ENCODE measurements at places on chromosomes 11 and 22.

- DNase-seq, result no peak
Observed at GRCh38 chr11:18050848-18051247, 4.8 kb upstream of the TPH1 start.

DNA sequence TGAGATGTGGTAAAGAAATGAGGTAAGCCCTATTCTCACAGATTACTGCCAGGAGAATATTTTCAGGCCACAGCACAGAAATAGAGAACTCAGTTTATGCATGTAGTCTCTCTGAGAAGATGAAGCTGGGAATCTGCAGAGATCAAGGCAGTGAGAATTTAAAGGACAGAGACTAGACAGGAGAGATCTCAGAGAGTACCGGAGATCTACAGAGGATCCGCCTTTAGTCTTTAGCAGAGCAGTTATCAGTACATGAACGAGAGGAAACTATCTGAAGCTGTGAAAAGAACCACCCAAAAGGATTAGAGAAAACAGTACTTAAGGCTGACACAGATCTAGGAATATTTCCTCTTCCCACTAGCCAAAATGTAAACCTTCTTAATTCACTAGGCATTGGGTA, 101.5 kb downstream of the DLG2 start:
- no peak for DNase-seq

GRCh38 chr11:1868636-1869291, 15.9 kb downstream of the LSP1 start:
- DNase-seq, result no peak

- DNase-seq, result peak; percentile 30
Observed at GRCh38 chr11:8263769-8264410, at the start of gene LMO1. Gene LMO1 (minus strand): TSS chr11:8263878. CDS start chr11:8263362, 516 bp downstream.

- peak; percentile 78 for DNase-seq
Observed at GRCh38 chr11:130068986-130069658, 572 bp upstream of the APLP2 start.

GRCh38 chr11:134531327-134532130, 119.5 kb upstream of the B3GAT1 start:
- DNase-seq, result no peak

DNA sequence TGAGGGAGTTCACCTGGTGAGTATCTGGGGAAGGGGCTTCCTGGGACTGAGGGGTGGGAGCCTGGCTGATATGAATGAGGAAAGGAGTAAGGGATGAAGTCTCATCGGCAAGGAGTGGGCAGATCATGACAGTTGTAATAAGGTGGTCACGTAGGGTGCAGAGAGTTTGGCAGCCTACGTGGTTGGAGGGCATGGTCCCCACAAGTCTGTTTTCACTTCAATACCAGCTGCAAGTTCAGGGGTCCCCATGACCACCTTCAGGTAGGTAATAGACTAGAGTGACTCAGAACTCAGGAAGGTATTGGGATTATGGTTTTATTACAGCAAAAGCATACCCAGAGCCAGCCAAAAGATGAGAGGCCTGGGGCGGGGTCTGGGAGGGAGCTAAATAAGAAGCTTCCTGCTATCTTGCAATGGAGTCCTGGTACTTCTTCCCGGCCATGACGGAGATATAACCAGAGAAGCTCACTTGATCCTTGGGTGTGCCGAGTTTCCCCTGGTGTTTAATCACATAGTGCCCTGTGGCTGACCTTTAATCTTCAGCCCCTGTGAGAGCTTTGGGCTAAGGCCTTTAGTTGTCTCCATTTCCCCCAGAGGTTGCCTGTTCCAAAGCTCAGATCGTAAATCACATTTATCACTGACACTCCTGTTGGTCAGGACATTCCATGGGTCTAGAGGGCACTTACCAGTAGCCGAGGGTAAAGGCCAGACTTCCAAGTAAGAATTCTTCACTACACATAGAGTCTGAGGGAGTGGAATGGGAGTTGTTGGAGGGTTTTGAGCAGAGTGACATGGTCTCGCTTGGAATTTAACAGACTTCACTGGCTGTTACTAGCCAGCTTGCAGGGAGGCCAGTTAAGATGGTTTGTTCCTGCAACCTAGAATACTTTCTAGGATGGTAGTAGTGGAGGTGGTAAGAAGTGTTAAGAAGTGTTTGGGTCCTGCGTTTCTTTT, 9.1 kb downstream of the SLC3A2 start:
- no peak for DNase-seq

Data from NCI-H446 treated with DMSO at 0.1 percent for 48 hours (cell line).